Activated naive CD4-positive, alpha-beta T cell treated with anti-CD3 and anti-CD28 coated beads, Interleukin-2, amount 50 U/mL, for 72 hours (primary cell): ENCODE measurements at places on chromosomes 6 and 20. TPM values are rescaled to one million over a fixed set of nuclear protein-coding genes. Genes with fewer than 3 reads are reported as not detected.

The BMP5 gene
- not detected for total RNA-seq

The TTPAL gene
- total RNA-seq: 7.5 TPM

The CSTF1 gene
- 88.7 TPM for total RNA-seq

The COL21A1 gene
- not detected for total RNA-seq

The OR2H1 gene
- total RNA-seq: not detected

The BCKDHB gene
- total RNA-seq: 20.5 TPM

GRCh38 chr6:87840324-87840723 is 138.3 kb upstream of the AKIRIN2 start:
- DNase-seq: no peak

GRCh38 chr6:52077180-52077884 is 10.1 kb downstream of the PKHD1 start:
- no peak for DNase-seq

DNA sequence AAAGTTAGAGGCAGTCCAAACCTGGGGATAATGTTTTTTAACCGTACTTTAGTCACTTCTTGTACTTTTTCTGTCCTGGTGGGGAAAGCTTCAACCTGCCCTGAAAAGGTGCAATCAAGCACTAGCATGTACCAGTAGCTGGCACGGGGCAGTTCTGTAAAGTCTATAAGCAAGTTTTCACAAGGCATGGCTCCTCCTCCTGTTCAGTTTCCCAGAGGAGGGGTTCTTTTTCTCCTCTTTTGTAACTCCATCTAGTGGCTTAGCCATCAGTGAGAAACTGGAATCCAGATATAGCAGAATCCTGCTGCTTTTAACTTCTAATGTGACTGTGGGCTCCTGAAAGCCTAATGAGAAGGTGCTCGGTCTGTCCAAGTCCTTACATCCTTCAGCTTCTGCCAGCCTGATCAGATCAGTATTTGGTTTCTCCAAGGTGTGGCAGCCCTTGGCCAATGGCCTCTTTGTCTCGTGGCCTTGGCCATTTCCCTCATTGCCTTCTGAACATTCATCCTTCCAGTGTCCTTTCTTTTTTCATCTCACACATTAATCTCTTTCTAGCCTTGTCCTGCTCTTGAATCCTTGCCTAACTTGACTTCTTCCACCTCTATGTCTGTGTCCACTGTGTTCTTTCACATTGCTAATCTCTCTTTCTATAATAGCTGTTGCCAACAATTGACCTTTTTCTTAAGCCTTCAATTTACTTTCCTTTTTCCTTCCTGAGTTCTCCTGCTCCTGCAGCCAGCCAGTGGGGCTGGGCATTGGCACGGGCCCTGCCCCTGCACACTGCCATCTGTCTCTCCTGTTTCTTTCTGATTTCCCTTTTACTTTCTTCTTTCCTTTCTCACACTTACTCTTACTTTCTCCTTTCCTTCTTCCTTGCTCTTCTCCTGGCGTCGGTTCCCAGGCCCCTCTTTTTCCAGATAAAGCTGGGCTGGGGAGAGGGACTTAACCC is 222.0 kb upstream of the SYNCRIP start:
- DNase-seq: no peak

- no peak for DNase-seq
Measured at GRCh38 chr20:17339000-17339399, 112.2 kb downstream of the PCSK2 start.

- DNase-seq: no peak
Measured at GRCh38 chr6:107689951-107690642, 134.0 kb downstream of the SCML4 start.

- no peak for DNase-seq
Measured at GRCh38 chr6:29967379-29968010, 25.2 kb downstream of the HLA-A start.

- no peak for DNase-seq
Measured at GRCh38 chr6:72825315-72825911, 203.5 kb downstream of the KCNQ5 start.
